ENCODE measurements at places on chromosomes 7 and 10. TPM values are rescaled to one million over a fixed set of nuclear protein-coding genes. Genes with fewer than 3 reads are reported as not detected.
A peak's percentile ranks its signal among the peaks of the same experiment; 100 is the strongest.

DNA sequence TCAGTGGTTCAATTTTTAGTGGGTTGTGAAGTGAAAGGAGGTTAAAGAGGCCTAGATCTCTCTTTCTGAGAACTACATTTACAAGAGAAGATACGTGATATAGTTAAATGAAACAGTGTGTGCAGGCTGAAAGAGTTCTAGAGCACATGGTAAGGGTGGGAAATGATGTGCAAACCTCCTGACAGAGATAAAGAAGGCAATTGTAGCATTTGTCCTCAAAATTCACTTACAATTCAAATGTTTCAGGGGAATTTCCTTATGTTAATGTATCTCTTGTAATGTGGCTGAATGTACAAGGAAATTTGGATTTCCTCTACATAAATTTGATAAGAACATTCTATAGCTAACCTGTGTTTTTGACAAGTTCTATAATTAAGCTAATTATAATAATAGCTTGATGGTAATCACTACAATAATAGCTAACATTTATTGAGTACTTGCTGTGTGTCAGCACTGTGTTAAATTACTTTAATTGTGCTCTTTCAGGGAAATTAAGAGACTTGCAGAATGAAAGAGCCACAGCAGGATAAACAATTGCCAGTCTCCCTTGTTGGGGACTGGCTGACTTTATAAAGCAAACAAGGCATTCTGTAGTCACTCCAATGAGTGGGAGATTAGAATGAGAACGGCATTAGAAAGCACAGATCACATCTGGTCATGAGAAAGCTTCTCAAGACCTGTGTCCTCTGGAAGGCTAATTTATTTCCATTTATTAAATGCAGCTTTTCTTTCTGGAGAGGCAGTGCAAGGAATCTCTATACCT, 139.7 kb upstream of the TMEM72 start:
- DNase-seq, result no peak

DNA sequence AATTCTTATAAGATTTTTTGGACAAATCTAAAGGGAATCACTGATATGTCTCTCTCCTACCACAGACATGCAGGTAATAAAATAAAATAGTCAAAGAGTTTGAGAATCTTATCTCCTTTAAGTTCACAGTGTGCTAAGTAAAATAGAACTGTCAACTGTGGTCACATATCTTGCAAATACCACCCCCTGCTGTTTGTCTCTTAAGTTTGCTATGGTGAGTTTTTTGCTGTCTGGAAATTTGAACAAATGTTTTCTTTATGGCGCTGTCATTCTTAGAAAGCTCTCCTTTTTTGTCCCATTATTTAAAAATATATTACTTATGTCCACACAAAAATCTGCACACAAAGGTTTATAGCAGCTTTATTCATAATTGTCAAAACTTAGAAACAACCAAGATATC, 19.6 kb downstream of the GIMAP5 start:
- DNase-seq, result no peak

- peak; percentile 85 for DNase-seq
Observed at GRCh38 chr10:30671026-30671616, 41.6 kb upstream of the LYZL2 start.

- no peak for DNase-seq
Observed at GRCh38 chr10:69908124-69908523, 106.4 kb downstream of the COL13A1 start.

DNA sequence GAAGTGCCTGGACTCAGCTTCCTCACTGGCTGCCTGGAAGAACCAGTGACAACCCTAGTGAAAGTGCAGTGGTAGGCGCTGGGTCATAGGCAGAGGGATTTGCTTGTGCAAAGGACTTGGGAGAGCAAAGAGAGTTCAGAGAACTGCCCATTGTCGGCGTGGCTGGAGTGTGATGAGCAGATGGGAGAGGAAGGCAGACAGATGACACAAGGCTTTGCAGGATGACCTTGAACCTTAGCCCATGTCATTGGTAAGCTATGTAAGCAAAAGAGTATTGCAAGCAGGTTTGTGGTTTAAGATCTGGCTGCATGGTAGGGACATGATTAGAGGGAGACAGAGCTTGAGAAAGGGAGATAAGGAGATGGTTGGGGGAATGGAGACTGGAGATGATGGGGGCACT, 35.3 kb upstream of the NOBOX start:
- no peak for DNase-seq

DNA sequence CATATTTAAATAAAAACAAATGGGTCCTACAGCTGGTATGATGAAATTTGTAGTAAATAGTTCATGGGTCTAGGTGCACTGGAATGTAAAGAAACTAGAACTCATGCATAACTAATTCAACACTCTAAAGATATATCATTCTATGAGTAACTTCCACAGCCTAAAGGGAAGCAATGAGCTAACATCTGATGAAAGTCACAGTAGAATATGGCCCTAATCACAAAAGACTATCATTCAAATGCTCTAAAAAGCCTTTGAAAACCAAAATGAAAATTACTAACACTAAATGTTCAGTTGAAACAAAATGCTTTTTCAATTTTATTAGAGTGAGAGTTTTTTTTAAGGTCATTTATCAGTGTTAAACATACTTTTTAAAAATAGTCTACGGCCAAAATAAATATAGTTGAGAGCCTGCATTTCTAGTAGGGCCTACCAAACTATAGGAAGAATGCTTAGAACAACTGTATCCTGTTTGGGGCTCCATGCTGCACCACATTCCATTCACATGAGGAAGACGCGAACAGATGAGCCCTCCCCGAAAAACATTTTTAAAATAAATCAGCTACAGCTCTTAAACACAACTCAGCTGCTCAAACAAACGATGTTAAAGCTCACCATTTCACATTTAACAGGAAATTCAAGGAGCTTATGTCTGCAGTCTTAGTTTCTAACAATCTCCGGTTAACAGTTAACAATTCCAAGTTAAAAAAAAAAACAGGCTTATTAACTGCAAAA, 134.5 kb downstream of the NRBF2 start:
- peak; percentile 70 for DNase-seq

DNA sequence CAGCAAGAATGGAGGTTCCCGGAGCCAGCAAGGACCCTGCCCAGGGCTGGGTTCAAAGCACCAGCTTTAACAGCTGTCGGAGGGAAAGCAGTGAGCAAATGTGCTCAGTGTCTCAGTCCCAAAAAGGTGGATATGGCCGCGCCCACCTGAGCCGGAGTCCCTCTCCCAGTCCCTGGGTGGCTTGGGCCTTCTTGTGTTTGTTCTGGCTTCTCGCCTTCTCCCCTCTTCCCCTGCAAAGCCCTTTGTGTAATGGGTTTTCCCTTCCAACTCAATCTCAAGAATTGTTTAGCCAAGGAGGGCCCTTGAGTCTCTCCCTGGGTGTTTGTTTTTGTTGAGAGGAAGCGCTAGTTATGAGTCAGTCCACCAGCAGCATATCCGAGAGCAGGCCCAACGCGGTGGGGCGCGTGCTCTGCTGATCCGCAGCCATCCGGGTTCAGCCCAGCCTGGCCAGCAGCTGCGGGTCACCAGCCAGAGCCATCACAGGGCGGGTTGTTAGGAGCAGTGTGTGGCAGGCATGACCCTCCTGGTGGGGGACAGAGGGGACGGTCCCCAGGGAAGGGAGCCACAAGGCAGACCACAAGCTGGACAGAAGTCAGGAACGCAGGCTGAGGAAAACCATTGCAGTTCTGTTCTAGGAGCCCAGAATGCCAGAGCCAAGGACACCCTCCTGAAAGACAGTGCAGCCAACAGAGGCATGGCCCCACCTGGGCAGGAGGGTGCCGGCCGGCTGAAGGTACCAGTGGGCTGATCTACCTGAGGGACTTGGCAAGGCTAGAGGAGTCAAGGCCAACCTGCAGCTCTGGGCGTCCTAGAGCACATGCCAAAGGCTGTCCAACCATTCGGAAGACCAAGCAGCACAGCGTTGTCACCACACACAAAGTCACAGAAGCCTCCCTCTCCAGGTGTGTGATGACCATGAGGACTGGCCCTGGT, 21.3 kb downstream of the CALML3 start:
- DNase-seq, result peak; percentile 75

DNA sequence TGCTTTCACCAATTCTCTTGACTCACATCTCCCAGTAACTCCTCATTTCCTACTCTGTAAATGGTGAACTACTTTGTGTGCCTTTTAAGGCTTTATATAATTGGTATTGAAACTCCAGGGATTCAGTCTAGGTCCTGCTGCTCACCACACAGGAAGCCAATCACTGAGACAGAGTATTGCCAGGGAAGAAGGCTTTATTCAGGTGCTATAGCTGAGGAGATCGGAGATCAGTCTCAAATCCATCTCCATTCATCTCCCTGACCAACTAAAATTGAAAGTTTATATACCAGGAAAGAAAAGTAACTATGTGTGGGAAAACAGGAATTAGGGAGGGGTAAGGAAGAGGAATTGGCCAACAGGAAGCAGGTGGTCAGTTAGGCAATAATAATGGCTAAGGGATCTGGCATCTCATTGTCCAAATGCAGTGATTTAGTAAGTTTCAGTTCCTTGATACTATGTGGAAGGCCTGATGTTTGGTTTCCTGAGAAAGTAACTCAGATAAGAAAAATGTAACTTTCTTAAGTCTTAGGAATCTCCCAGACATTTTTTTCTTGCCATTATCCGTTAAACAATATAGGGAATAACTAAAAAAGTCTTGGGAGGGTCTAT, 10.2 kb upstream of the SDHAF3 start:
- DNase-seq, result no peak

GRCh38 chr7:37216923-37217322, 231.7 kb downstream of the ELMO1 start:
- DNase-seq, result no peak

DNA sequence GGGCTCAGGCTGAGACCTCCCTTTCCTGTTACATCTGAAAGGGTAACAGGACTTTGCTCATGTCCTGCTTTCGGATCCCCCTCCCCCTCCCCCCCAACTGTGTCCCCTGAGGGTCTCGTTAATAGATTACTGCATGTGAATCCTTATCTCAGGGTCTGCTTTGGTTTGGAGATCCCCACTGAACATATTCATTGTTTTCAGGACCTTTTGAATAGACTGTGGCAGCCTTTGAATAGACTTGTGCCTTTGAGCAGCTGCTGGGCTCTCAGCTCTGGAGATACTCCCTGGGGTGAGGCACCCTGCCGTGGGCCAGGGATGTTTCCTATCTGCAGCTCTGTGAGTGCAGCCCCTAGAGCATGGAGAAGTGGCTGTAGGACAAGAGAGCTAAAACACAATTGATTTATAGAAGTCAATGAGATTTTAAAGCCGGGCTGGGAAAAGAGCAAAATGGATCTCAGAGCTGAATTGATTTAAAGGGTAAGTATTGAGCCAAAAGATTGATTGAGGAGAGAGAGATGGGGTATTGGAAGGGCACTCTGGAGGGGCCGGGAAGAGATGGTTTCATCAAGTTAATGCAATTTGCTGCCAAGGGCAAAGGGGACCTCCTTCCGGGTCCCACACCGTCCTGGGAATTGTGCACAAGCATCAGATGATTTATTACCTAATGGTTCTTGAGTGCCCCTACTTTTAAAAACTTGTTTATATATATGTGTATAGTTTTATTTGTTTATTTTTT, 9.9 kb downstream of the ARHGAP22 start:
- no peak for DNase-seq

GRCh38 chr10:47040041-47040491, 128.8 kb downstream of the PTPN20 start:
- no peak for DNase-seq

DNA sequence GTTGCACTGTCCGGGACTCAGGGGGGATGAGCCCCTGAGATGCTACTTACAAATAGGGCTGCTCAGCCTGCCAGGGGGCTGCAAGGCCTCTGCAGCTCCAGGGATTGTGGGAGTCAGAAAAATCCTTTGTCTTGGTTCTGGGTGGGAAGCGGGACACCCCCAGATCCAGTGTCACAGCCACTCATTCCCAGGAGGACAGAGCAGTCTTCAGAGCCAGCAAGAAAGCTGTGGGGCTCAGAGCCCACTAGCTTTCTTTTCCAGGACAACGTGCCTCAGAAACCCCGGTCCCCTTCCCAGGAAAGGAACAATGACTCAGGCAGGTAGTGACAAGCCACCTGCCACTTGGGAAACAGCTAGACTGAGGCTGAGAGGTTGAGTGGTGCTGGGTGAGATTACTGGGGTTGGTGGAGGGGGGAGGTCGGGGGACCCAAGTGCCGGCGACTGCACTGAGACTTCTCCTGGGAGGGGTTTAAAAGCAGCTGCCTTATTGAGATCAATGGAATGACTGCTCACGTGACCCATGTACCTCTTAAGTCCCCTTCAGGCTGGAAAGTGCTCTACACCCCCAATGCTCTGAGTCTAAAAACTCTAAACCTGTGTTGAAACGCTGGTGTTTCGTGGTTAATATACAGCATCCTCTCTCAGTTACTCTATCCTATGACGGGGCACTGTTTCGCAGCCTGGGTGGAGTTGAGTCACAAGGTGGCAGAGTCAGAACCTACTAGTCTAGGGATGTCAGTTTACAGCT, 123.6 kb downstream of the UBE2H start:
- DNase-seq, result peak; percentile 40

DNA sequence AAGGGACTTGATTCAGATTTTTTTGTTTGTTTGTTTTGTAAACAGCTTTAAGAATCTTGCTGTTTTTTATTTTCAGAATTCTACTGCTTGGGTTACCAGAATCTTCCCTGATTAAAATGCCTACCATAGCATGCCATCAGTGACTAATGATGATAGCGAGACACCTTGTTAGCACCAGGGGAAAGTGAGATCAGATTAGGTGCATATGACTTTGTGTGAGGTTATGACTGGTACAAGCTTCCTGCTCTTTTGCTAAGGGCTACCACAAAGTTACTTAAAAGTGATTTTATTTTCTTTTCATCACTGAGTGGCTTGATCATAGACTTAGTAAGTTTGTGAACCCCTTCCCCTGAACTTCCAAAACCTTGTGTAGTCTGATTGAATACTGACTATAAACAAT, 93.5 kb downstream of the SND1 start:
- DNase-seq, result no peak

Gene SLIT1
- not detected for total RNA-seq

Gene SPAG6
- total RNA-seq, result not detected

Gene CCDC172
- not detected for total RNA-seq

Gene ARF5
- total RNA-seq, result 183 TPM

Gene SH2D4B
- 0.07 TPM for total RNA-seq

Gene NEUROG3
- not detected for total RNA-seq

Gene TFEC
- 0.07 TPM for total RNA-seq

Gene NUTM2B
- total RNA-seq, result 1.2 TPM
